ENCODE measurements at places on chromosomes 13 and 19.
A peak's percentile ranks its signal among the peaks of the same experiment; 100 is the strongest.

- DNase-seq, result no peak
Measured at GRCh38 chr13:45718063-45718462, 15.9 kb downstream of the CBY2 start.

DNA sequence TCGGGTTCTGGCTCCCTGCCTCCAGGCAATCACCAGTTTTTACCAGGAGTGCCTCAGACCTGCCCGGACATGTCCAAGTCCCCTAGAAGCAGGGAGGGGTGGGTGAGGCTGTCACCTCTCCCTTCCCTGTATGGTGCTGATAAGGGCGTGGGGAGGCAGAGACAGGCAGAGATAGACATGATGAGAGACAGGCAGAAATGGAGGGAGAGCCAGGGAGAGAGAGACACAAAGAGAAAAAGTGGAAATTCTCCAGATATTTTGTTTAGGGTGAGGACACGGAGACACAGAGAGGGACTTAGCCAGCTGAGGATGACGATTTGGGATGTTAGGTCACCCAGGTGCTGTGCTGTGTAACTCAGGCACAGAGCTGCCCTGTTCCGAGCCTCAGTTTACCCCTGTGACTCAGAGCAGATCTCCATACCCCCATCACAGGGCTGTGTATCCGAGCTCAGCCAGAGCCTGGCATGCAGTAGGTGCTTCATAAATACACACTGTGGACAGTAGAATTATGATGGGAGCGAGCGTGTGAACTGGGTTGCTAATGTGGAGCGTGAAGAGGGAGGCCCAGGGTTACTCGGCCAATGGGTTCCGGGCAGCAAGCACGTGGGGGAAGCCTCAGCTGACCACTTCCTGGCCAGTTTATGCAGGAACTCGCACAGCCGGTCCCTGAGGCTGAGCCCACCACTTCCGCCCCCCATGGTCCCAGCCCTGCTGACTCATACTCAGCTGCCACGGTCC is 11.9 kb upstream of the GDF15 start:
- no peak for DNase-seq

DNA sequence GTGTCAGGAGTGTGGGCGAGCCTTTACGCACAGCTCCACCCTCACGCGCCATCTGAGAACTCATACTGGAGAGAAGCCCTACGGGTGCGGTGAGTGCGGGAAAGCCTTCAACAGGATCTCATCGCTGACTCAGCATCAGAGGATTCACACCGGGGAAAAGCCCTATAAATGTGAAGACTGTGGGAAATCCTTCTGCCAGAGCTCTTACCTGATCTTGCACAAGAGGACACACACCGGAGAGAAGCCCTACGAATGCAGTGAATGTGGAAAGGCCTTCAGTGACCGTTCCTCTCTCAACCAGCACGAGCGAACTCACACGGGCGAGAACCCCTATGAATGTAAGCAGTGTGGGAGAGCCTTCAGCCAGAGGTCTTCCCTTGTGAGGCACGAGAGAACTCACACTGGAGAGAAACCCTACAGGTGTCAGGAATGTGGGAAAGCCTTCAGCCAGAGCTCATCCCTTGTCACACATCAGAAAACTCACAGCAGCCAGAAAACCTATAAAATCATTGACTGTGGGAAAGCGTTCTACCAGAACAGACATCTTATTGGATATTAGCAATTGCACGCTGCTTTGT is 6.9 kb upstream of the ZNF555 start:
- DNase-seq, result no peak

GRCh38 chr19:2014731-2015607 is 545 bp downstream of the BTBD2 start:
- no peak for DNase-seq

DNA sequence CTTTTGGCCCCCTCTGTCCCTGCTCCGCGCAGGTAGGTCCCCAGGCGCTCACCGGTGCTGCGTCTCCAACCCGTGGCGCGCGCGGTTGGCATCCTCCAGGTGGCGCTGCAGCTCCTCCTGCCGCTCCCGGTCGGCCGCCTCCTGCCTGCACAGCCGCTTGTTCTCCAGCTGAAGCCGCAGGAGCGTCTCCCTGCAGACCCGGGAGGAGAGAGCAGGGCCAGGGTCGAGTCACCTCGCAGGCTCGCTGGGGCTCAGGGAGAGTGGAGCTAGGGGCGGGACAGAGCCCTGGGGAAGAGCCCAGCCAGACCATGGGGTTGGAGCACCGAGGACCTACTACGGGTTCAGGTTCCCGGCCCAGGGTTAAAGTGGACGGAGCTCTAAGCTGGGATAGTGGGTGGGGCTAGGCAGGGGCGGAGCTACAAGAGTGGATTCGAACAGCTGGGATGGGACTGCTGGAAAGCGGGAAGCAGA is 9.3 kb downstream of the HOOK2 start:
- peak; percentile 81 for DNase-seq

DNA sequence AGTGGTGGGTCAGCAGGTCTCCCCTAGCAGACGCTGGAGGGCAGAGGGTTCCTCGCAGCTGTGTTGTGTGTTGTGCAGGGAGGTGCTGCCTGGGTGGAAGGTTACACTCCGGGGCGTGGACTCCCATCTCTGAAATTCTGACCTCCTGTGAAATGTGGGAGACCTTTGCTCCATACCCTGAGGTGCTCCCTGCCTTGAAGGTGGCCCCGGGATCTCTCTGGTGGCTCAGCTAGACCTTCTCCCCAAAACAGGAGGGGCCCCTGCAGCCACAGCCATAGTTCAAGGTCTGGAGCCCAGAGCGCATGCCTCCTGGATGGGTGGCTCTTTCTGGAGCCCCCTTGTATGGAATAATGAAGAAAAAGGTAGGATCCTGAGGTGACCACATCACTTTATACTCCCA is 70.2 kb downstream of the SOX1 start:
- no peak for DNase-seq

GRCh38 chr13:32537580-32538142 is 934 bp downstream of the N4BP2L2 start:
- peak; percentile 15 for DNase-seq

GRCh38 chr13:23086968-23087623 is 93.7 kb upstream of the SGCG start:
- DNase-seq, result no peak

GRCh38 chr13:106182404-106182803 is 353.1 kb downstream of the EFNB2 start:
- DNase-seq, result no peak

DNA sequence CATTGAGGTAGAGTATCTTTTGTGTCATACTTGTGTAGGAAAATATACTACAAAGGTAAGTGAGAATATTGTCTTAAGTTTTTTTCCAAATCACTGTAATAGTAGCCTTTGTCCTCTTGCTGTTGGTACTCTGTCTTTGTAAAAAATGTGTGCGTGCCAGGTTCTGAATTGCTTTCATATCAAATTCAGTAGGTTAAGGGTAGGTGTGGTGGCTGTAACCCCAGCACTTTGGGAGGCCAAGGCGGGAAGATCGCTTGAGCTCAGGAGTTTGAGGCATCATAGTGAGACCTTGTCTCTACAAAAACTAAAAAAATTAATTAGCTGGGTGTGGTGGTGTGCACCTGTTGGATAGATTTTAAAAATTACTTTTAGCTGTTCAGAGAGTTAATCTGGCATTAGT is 46.6 kb downstream of the GARRE1 start:
- no peak for DNase-seq

- no peak for DNase-seq
Measured at GRCh38 chr13:27969082-27969865, at the start of gene CDX2. CDX2 (minus strand) TSS chr13:27969315; CDS start chr13:27969006, 309 bp downstream.

DNA sequence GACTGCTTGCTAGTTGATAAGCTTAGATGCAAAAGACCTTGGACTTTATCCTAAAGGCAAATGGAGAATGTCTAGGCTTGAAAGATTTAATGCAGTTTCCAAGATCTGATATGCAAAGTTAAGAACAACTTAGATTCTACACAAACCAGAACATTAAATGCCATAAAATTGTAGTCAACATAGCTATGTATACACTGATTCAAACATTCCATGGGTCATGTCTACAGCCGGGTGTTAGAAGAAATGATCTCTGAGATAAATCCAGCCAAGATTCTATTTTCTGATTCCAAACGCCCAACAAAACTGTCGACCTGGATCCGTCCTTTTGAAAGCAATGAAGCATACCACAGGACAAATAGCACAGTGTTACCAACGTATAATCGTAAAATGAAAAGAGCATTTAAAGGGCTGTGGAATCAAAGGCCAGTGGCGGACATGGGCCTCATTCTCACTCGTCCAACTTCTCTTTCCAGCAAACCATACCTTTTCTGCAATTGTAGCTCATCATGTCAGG is 52.7 kb downstream of the KCTD12 start:
- DNase-seq, result no peak

DNA sequence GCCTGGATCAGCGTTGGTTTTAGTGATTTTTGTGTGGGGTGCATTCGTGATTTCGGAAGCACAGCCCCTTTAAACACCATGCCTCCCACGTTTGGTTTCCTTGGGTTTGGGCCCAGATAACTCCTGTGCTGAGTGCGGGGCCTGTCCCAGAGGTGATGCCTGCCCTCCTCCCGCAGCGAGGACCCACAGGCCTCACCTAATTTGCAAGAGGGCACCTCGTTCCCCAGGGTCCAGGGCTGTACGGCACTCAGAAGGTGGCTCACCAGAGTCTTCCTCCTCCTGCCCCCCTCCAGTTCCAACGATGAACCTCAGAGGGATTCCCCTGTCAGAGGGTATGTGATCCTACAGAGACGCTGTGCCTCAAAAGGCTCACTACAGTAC is 54.3 kb upstream of the SOX1 start:
- DNase-seq, result no peak

DNA sequence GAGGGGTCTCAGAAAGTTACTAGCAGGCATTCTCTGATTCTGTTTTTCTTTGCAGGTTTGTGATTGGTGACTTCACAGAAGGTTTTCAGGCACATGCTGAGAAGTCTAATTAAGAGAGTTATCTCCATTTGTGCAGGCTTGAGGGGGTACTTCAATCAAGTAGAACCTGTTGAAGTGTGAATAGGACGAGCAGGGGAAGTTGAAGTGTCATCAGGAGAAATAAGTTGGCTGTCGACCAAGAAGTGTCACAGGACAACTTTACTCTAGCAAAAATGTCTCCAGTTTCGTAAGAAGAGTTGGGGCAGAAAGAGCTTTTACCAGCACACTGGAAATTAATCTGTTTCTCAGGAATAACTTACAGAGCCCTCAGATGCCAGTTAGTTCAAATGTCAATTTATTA is 576.5 kb upstream of the SLITRK5 start:
- DNase-seq, result no peak

GRCh38 chr13:99871249-99871898 is 100.2 kb downstream of the ZIC5 start:
- no peak for DNase-seq

GRCh38 chr19:39434123-39435076 is 1.3 kb downstream of the RPS16 start:
- no peak for DNase-seq

- DNase-seq, result no peak
Measured at GRCh38 chr19:7507884-7508283, 8.0 kb upstream of the ZNF358 start.

- no peak for DNase-seq
Measured at GRCh38 chr19:42280815-42281145, 11.7 kb downstream of the CIC start.

- no peak for DNase-seq
Measured at GRCh38 chr13:19345158-19345557, 163.5 kb upstream of the TUBA3C start.

DNA sequence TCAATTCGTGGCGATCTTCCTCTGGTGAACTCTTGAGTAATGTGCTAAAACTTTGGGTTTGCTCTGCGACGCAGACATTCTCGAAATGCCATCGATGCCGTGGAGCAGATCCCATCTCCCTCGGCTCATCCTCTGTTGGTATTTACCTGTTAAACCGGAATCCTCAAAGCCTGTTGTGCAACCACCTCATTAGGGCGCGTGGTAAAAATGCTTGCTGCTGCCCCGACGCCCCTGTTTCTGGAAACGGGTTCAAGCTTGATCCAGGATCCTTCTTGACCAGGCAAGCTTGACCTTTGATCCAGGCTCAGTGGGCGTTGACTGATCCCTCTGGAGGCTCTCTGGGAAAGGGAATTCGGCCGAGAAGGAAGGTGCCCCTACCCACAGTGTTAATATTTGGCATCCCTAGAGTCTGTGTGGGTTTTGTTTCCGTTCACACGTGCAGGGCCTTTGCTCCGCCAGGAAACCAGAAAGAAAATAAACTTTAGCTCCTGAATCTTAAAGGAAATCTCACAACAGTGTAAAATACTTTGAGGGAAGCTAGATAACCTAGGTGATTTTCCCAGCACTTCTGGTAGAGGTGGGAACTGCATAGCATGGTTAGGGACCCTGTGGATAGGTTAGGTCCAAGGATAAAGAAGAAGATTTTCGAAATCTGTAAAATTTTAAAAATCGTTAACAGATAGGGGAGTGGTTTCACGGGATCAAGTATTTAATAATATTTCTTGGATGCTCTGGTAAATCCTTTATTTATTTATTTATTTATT is 1.1 kb downstream of the LSM14A start:
- peak; percentile 12 for DNase-seq

GRCh38 chr13:57748096-57748495 is 116.6 kb downstream of the PCDH17 start:
- DNase-seq, result no peak

- no peak for DNase-seq
Measured at GRCh38 chr13:30241532-30241931, 65.8 kb downstream of the KATNAL1 start.

DNA sequence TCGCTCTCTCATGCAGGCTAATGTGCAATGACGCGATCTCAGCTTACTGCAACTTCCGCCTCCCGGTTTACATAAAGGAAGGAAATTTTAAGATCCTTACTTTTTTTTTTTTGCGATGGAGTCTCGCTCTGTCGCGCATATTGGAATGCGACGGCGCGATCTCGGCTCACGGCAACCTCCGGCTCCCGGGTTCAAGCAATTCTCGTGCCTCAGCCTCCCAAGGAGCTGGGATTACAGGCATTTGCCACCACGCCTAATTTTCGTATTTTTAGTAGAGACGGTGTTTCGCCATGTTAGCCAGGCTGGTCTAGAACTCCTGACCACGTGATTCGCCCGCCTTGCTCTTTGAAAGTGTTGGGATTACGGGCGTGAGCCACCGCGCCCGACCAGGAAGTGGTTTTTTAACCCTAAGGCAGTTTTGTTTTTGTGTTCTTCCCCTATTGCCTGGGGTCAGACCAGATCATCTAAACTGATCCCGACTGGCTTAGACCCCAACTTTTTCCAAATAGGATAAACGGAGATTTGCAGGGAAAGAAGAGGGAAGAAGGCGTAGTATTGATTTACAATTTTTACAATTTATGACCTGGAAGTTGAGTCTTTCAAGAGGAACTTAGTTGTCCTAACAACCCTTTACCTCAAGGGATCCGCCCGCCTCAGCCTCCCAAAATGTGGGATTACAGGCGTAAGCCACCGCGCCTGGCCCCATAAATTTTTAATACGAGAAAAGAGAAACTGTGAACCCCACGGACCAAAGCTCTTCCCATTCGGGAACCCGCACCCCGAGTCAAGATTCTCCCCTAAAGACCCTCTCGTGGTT is 142.0 kb downstream of the ZNF737 start:
- peak; percentile 13 for DNase-seq

All from stimulated activated CD4-positive, alpha-beta T cell treated with anti-CD3 and anti-CD28 coated beads, Interleukin-12 subunit alpha, Interleukin-12 subunit beta, amount 100 ng/mL, for 48 hours (primary cell).